ENCODE measurements at places on chromosomes 13 and 19.

GRCh38 chr19:31285744-31286143 lies 63.5 kb downstream of the TSHZ3 start:
- no peak for DNase-seq

GRCh38 chr19:49555600-49556411 lies 24.6 kb downstream of the NOSIP start:
- no peak for DNase-seq

DNA sequence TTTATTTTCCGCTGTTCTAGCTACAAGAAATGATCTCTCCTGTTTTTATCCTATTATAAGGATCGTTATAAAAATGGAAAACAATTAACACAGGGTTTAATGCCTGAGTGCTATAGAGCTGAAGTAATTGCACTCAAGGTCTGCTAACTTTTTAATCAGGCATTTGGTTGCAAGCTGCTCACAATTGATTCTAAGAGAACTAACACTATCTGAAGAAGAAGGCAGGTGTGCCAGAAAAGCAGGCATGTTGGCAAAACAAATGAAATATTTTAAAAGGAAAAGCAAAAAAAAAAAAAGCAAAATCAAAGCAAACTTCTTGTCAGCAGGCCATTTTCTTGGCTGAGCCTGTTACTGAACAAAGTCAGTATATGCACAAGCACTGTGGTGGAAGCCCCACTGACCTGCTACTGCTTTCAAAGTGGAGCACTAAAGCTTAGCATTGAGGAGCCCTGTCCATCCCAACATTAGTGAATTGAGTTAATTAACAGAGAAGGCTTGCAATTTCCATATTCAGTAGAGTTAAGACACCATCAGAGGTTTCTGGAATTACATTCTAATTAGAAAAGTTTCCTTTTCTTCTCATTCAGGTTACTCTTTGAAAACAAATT lies 574.2 kb downstream of the PCDH9 start:
- peak; percentile 23 for DNase-seq

DNA sequence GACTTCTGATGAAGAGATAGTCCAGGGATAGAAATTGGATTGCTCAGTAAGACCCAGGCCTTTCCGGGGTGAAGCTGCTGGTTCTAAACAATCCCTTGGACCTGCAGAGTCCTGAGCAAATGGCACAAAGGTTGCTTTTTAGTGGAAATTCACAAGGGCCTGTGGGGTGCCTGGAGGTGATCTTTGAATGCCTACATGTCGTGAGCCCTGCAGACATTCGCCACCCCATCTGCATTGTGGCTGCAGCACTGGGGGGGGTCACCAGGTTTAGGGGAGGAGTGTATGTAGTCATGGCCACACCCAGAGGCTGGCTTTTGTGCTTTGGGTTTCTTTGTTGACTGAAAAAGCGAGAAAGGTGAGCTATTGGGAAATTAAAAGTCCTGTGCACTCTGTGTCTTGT lies 41.4 kb downstream of the SLC7A9 start:
- DNase-seq = no peak

DNA sequence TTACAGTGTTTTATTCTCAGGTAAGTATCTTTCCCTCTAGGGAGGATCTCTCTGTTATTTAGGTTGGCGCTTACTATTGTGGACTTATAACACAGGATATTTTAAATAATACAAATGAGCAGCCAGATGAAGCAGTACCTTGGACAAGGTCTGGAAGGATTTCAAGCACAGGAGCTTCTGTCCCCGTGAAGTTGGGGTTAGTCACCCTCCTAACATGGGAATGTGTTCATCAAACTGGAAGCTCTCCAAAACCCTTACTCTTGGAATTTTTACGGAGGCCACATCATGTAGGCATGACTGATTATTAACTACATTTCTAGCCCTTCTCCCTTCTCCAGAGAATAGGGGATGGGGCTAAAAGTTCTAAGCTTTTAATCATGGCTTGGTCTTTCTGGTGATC lies 38.3 kb upstream of the SPRY2 start:
- no peak for DNase-seq

Measured in NCI-H1092 treated with DMSO at 0.1 percent for 48 hours (cell line).